Stimulated activated CD8-positive, alpha-beta memory T cell treated with anti-CD3 and anti-CD28 coated beads, Interleukin-7, amount 100 ng/mL, for 48 hours (primary cell): ENCODE measurements at places on chromosomes 1 and 21.

GRCh38 chr1:53625049-53625448, 113.9 kb downstream of the GLIS1 start:
- DNase-seq, result no peak

DNA sequence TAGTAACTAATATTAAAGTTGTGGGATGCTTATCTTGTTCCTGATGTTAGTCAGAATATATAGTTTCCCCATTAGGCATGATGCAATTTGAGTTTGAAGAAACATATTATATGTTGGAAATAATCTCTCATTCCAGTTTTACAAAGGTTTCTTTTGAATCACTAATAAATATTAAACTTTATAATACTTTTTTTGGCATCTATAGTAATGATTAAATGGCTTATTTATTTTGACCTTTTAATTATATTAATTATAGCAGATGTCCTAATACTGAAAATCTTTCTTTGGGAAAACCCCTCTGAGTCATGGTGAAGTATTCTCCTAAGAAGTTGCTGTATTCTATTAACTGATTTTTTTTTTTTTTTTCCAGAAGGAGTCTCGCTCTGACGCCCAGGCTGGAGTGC, 28.5 kb upstream of the PTGS2 start:
- DNase-seq, result no peak

DNA sequence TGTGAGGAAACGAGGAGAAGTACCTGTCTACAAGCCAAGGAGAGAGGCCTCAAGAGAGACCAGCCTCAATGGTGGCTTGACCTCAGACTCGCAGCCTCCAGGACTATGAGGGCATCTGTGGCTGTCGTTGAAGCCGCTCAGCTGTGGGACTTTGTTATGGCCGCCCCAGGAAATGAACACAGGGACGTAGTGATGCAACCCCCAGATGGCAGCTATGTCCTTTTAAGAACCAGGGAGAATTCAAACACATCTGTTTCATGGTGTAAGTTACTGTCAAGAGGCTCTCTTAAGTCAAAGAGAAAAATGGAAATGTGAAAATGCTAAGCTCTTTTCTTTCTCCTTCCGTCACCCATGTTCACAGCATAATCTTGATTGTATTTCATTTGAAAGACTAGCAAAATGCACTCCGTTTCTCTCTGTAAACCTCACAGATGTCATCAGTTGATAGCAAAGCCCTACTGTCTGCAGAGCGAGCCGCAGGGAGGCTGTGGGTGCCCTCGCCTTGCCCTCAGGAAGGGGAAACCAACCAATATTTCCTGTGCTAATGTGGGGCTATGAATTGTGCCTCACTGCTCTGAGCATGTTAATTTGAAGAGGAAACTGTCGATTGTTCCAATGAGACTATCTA, 21.3 kb downstream of the UBASH3A start:
- DNase-seq, result peak; percentile 63

GRCh38 chr1:201759194-201759815, 69.7 kb upstream of the IPO9 start:
- DNase-seq, result no peak

- DNase-seq, result no peak
Observed at GRCh38 chr1:179269071-179269470, 24.5 kb upstream of the SOAT1 start.

- no peak for DNase-seq
Observed at GRCh38 chr21:26019236-26019635, 151.3 kb downstream of the APP start.

DNA sequence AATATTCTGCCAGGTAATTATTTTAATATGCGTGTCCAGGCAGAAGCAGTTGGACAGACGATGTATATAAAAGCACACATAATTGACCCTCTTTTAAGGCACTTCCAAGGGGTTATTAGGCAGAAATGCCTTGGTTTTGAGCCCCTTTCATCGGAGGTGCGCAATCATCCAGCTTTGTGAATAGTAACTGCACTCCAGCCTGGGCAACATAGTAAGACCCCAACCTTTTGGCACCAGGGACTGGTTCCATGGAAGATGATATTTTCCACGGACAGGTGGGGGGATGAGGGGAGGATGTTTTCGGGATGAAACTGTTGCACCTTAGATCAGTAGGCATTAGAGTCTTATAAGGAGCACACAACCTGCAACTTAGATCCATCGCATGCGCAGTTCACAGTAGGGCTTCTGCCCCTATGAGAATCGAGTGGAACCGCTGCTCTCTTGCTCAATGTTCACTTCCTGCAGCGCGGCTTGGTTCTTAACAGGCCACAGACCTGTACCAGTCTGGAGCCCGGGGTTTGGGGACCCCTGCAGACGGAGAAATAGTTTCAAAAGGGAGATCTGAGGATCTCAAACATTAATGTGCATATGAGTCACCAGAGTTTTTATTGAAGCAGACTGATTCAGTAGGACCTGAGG, 1.8 kb upstream of the MCOLN2 start:
- peak; percentile 61 for DNase-seq
